Thymus (tissue), 14 donors: ENCODE measurements at places on chromosomes 7 and 10.
A peak's percentile ranks its signal among the peaks of the same experiment; 100 is the strongest.

DNA sequence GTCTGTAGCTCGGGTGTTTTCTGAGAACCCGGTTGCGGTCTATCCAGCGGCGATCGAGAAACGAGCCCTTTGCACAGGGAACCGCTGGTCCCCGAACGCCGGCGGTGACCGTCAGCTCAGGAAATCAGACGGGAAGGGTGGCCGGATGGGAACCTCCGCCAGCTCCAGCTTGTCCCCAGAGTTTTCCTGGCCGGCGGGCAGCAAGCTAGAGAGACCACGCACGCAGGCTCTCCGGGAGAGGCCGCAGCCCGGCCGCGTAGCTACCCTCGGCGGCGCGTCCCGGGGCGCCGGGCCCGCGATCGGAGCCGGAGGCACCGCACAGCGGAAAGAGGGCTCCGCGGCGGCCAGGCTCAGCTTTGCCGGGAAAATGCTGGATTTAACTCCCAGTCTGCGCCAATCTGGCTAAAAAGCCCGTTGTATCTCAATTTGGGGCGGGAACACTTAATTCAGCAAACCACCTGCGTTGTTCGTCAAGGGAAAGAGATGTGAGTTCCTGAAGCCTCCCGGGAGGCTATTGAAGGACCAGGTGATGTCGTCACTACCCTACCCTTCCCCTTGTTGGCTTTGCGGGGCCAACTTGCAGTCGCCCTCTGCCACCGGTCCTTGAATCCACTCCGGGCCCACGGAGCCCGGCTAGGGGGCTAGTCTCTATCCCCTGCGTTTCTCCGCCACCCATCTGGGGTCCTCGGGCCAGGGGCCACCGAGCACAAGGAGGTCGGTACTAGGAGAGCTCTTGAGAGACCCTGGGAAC, 859 bp upstream of the CH25H start:
- H3K4me3 ChIP-seq: peak overlapping the region; percentile 37
- peaks cover 10% of the 10 kb centered on the region for H3K4me1 ChIP-seq
- no peak for DNase-seq
- H3K36me3 ChIP-seq: no peaks in the 10 kb centered on the region
- H3K27ac ChIP-seq: no peak overlapping the region

DNA sequence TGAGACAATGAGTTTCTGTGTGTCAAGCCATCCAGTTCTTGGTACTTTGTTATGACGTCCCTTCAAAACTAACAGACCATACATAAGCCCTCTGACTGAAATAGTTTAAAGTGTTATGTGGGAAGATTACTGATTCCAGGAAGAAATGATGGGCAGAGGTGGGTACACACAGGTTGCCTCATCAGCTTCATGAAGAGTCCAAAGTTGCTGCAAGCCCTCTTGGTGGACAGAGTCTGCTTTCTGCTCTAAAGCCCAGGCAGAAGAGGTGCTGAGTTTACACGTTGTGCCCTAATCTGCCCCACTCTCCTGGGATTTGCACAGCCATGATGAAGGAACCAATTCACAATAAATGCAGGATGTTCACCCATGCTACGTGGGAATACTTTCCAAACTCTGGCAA, 187.4 kb downstream of the PARD3 start:
- no peaks in the 10 kb centered on the region for H3K27me3 ChIP-seq
- H3K4me1 ChIP-seq: no peaks in the 10 kb centered on the region
- no peaks in the 10 kb centered on the region for H3K36me3 ChIP-seq
- no peak overlapping the region for H3K4me3 ChIP-seq
- no peak overlapping the region for H3K27ac ChIP-seq

DNA sequence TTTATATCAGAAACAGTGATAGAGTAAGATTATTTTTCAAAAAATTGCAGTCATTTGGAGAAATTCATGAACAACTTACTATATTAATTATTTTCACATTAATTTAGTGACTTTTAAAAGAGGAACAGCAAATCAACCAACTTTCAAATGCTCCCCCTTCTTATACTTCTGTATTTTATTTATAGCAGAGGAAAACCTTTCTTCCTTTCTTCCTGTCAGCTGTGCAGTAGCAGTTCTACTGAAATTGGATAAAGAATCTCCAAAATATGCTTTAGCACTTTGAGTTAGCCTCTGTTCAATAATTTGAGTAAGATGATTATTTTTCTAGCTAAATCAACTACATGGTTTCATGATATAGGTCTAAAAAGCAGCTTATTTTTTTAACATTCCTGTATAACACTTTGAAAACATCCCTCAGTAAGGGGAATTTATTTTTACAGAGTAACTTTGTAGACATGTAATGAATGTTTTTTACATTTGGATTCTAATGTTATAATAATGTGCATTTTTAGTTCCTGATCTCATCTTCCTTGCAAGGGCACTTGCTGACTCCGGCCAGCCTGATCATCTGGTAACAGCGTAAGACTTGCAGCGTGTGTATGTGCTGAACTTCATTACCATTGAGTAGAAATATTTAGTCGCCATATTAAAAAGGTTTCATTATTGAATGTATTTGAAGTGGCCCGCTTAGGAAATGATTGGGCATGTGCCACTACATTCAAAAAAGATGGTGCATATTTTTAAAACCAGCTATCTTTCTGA, 158.3 kb upstream of the HDAC9 start:
- no peak overlapping the region for H3K4me3 ChIP-seq
- DNase-seq: no peak
- no peaks in the 10 kb centered on the region for H3K36me3 ChIP-seq

GRCh38 chr7:74299401-74299800, 10.2 kb downstream of the CLIP2 start:
- no peak for DNase-seq
- H3K4me3 ChIP-seq: no peak overlapping the region
- no peaks in the 10 kb centered on the region for H3K4me1 ChIP-seq
- H3K27ac ChIP-seq: no peak overlapping the region

DNA sequence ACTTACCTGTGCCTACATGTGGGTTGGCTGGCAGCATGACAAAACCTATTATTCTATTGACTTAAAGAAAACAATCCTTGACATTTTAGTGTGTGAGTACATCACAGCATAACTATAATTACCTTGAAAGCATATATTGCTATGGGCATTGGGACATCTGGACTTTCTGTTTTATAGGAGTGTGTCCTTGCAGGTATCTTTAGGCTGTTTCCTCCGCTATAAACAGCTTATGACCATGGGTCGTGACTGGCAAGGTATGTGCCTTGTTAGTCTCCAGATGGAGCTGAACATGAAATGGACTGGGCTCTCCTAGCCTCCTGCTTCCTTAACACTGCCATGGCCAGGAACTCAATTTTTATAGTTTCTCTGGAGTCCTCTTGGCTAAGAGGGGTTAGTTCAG, 317.4 kb upstream of the COBL start:
- peaks cover 4% of the 10 kb centered on the region for H3K4me1 ChIP-seq
- no peaks in the 10 kb centered on the region for H3K27me3 ChIP-seq
- no peak overlapping the region for H3K4me3 ChIP-seq
- no peaks in the 10 kb centered on the region for H3K36me3 ChIP-seq
- DNase-seq: no peak

- H3K27ac ChIP-seq: no peak overlapping the region
- DNase-seq: no peak
- H3K36me3 ChIP-seq: no peaks in the 10 kb centered on the region
Observed at GRCh38 chr7:49821181-49821580, 47.7 kb downstream of the VWC2 start.
